ENCODE measurements at places on chromosomes 5 and 9.

DNA sequence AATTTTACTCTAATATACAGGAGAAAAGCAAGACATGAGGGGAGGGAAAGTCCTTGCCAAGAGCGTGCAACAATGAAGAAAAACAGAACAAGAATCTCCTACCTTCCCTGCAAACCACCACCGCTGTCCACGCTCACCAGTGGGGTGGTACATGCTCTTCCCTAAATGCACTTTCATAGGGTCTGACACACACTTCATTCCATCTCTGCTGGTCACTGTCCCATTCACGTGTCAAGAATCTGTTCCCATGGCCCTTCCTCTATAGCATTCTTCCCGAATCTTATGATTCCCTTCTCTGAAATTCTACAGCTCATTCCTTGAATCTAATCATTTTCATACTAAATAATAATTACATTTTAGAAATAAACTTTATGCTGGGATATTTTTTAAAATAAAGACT, 11.4 kb upstream of the DNAH5 start:
- no peak for DNase-seq

DNA sequence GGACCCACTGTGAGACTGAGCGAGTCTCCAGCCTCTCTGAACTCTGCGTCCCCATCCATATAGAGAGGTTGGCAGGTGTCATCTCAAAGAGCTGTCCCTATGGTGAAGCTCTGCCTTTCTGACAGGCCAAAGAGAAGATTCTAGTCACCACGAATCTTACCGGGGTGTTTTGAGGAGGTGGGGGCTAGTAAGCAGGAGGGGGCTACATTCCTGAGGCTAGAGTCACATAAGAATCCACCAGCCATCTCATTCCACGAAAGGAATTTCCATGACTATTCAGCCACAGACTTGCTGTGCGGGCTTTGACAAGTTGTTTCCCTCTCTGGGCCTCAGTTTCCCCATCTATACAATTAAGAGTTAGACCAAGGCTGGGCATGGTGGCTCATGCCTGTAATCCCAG, 16.3 kb downstream of the PDGFRB start:
- DNase-seq = no peak

DNA sequence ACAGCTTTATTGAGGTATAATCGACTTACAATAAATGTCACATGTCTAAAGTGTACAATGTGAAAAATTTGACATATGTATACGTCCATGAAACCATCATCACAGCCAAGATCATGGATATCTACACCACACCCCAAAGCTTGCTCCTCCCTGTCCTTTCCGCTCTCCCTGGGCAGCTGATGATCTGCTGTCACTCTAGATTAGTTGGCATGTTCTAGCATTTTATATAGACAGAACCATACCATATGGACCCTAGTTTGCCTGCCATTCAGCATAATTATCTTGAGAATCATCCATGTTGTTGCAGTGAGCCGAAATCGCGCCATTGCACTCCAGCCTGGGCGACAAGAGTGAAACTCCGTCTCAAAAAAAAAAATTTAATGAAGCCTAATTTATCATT, 42.5 kb downstream of the ERGIC1 start:
- DNase-seq = no peak

- DNase-seq = no peak
Measured at GRCh38 chr9:13580131-13580530, 300.6 kb upstream of the MPDZ start.

DNA sequence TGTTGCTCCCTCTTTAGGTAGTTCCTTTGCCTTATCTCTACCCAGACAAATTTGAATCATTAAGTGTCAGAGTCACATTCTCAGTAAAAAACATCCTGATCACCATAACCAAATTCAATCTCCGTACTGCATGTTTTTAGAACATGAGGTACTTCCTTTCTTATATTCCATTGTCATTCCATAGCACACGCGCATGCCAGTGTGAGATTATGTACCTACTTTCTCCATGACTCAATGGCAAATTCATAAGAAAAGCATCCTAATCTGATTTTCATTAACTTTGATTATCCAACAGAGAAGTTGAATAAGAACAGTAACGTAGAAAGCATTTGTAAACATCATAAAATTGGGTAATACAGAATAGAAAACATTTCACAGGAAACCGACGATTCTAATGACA, 1118.6 kb upstream of the CDH9 start:
- DNase-seq = no peak

GRCh38 chr5:73490088-73490487, 8.2 kb upstream of the BTF3 start:
- no peak for DNase-seq

- DNase-seq = no peak
Measured at GRCh38 chr5:135373736-135374515, 25.1 kb downstream of the MACROH2A1 start.

DNA sequence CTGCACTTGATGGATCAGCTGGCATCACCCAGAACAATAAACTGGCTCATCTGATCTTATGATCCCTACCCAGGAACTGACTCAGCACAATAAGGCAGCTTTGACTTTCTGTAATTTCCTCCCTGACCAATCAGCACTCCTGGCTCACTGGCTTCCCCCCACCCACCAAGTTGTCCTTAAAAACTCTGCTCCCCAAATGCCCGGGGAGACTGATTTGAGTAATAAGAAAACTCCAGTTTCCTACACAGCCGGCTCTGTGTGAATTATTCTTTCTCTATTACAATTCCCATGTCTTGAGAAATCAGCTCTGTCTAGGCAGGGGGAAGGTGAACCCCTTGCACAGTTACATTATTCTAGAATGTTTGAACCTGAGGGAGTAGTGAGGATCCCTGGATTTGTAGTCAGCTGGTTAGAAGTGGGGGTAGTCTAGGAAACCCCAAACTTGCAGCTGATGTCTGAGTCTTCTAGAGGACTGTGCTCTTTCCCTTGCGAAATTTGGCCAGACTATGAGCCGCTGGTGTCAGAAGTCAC, 111.7 kb upstream of the NEK6 start:
- DNase-seq = no peak

- DNase-seq = no peak
Measured at GRCh38 chr5:169094586-169095409, 206.1 kb downstream of the SLIT3 start.

GRCh38 chr5:158388021-158388420, 529.1 kb upstream of the CLINT1 start:
- DNase-seq = no peak

DNA sequence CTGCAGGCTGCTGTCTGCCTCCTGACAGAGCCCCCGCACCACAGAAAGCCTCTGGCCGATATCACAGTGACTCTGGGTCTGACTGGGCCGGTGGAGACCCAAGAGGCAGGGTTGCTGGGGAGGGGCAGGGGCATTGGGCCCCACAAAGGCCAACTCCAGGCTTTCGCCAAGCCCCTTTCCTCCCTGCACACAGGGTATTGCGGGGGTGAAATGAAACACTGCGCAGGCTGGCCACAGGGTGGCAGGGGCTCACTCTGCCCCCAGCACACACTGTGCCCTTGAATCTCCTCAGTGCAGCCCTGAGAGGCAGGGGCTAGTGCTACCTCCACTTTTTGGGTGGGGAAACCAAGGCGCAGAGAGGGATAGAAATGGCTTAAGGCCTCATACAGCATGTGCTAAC, 44.6 kb downstream of the BARX1 start:
- DNase-seq = no peak

- DNase-seq = no peak
Measured at GRCh38 chr5:40413743-40414142, 266.0 kb upstream of the PTGER4 start.

- DNase-seq = no peak
Measured at GRCh38 chr9:131605770-131606590, 60.7 kb downstream of the PRRT1B start.

DNA sequence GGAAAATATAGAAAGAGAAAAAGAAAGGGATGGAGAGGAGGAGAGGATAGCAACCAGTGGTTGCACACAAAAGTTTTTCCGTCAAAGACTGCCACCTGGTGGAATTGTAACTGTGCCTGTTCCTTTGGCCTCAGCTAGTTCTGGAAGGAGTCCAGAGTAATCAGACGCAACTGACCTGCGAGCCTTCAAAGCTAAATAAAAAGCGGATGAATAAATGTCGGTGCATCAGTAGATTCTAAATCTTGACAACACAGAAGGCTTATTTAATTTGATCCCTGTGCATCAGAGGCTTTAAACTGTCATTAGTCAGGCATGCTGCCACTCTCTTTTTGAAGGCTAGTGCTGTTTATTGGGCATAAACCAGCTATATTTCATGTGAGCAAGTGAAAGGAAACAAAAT, 132.9 kb upstream of the ACO1 start:
- peak; percentile 16 for DNase-seq

DNA sequence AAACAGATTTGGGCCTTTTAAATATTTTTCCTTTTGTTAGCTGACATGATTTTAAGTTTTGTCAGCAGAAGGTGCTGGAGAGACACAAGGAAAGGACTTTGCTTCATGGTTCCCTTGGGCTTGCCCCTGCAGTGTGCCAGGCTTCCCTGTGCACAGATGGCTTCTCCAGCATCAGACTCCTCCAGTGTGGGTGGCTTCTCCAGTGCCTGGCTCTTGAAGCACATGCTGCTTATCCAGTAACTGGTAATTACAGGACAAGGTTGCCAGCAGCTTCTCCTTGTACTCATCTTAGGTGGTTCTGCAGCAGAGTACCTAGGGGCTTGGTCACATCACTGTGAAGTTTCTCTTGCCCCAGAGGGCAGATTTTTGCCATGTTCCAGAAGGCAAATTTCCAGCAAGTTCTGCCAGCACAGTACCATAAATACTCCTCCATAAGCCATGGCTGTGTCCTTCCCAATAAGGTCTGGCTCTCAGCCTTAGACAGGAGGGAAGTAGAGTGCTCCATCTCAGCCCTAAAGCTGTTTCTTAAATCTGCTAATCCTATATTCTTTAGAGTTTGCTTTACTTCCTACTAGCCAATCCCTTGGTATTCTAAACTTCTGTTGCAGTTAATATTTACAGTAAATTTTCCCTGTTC, 62.4 kb downstream of the PJA2 start:
- DNase-seq = no peak

DNA sequence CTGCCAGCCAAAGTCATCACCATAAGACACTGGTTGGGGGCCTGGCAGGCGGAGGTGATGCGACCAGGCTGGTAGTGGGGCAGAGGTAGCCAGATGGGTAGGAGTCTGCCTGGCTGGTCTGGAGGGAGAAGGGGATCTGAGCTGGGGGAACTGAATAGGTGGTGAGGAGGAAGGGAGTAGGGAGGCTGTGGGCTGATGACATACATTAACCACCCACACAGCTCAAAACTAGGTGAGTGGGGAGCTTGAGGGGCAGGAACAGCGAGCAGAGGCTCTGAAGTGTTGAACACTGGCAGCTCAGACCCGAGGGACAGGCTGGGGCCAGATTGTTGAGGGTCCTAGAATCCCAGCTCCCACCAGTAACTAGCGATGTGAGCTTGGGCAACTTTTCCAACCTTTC, 81.0 kb downstream of the DAB2IP start:
- DNase-seq = no peak

DNA sequence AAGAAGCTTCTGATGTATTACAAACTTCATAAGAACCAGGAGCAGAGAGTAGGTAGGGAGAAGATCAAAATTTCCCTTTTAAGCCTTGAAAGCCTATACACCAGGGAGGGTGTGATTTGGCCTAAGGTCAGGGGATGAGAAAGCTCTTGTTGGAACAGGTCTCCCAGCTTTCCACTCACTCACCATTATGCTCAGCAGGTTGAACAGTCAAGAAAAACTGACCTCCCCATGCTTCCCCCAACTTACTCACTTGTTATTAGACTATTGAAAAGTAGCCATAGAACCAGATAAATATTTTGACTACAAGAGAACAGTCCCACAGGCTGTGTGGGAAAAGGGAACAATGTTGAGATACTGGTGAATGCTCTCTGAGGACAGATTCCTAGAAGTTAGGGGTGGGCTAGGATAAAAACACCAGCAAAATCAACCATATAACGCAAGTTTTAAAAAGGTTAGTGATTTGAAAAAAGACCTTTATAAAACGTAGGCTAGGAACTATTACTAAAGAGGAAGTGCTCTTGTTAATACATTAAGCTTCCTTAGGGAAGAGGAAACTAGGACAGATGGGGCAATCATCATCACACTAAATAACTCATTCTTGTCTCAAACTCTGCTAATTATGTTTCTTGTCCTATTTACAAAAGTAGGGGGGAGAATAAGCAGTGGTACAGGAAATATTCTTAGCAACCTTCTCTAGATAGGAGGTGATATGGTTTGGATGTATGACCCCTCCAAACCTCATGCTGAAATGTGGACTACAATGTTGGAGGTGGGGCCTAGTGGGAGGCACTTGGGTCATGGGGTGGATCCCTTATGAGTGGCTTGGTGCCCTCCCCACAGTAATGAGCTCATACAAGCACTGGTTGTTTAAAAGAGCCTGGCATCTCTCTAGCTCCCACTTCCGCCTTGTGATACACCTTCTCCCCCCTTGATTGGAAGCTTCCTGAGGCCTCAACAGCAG, 31.0 kb downstream of the PCDHGC5 start:
- no peak for DNase-seq

DNA sequence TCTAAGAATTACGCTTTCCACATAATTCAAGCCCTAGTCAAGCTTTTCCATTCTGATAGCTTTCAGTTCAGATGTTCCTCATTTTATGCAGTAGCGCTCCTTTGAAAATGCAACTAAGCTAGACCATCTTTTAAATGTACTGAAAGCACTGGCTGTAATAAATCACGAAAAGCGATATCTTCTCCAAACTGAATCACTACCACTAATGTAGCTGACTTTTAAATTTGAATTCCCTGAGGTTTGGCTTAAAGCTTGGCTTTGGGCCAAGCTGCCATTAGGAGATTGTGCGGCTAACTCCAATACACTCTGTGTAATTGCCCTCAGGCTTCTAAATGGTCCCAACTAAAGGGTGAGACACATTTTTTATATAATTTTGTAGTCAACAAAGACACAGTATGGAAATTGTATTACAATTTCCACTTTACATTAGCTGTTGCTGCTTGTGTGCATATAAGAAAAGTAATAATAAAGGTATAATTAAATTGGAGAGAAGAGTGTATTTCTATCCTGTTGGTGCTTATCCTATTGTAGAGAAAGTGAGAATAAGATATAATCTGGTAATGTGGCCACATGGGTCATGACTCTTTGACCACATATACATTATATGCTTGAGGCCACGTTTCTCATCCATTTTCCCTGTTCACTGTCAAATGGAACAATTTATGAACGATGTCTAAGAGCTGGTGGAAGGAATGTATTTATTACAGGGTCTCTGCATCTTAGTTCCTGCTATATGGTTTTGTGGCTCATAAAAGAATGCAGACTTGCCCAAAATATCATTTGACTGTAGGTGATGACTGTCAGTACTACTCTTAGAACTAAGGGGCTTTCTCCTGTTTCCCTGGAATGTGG, 118.7 kb upstream of the TAF11L2 start:
- DNase-seq = no peak

GRCh38 chr5:16540421-16540820, 74.8 kb upstream of the ZNF622 start:
- DNase-seq = no peak

DNA sequence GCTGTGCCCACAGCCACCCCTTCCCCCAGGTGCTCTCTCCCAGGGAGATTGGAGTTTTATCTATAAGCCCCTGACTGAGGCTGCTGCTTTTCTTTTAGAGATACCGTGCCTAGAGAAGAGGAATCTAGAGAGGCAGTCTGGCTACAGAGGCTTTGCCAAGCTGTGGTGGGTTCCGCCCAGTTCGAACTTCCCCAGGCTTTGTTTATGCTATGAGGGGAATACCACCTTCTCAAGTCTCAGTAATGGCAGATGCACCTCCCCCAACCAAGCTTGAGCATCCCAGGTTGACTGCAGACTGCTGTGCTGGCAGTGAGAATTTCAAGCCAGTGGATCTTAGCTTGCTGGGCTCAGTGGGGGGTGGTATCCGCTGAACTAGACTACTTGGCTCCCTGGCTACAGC, 157.4 kb downstream of the CAAP1 start:
- DNase-seq = no peak
